ENCODE measurements at places on chromosomes 1 and 21.
A peak's percentile ranks its signal among the peaks of the same experiment; 100 is the strongest.

DNA sequence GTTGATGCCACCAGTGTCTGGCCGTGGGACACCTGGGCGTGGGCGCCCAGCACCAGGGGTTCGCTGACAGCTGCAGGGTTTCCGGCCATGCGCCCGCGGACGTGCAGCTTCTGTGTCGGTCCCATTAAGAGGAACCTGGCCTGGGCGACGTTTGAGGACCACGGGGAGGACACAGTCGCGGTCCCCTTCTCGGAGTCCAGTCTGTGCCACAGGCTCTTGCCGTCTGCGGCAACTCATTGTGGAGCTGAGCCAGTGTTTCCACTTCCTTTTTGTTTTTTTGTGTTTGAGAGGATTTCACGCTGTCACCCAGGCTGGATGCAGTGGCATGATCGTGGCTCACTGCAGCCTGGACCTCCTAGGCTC is 1.6 kb upstream of the C1orf159 start:
- DNase-seq, result no peak
- peaks cover 2% of the 10 kb centered on the region for H3K27me3 ChIP-seq
- no peaks in the 10 kb centered on the region for H3K36me3 ChIP-seq

DNA sequence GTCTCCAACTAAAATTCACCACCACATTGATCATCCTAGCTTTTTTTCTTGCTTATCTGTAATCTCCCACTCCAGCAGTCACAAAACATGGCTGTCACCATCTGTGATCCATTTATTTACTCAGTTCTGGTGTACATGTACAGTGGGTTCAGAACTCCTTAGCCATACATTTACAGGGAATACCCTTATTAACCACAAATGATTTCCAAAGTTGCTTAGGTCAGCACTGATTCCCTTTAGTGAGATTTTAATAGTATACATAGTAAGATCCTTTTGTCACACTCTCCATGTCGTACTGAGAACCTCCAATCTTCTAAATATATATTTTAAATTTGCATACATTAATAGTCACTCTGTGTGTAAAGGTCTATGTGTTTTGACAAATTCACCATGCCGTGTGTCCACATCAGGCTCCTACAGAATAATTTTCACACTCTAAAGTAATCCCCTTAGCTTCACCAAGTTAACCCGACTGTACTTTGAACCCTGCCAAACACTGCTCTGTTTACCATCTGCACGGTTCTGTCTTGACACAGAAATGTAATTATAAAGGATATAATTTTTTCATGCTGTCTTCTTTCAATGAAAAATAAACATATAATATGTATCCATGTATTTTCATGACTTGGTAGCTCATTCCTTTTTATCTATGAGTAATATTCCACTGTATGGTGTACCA is 473.6 kb upstream of the ZP4 start:
- no peak overlapping the region for H3K27ac ChIP-seq
- no peaks in the 10 kb centered on the region for H3K27me3 ChIP-seq
- no peaks in the 10 kb centered on the region for H3K4me1 ChIP-seq
- no peaks in the 10 kb centered on the region for H3K36me3 ChIP-seq

DNA sequence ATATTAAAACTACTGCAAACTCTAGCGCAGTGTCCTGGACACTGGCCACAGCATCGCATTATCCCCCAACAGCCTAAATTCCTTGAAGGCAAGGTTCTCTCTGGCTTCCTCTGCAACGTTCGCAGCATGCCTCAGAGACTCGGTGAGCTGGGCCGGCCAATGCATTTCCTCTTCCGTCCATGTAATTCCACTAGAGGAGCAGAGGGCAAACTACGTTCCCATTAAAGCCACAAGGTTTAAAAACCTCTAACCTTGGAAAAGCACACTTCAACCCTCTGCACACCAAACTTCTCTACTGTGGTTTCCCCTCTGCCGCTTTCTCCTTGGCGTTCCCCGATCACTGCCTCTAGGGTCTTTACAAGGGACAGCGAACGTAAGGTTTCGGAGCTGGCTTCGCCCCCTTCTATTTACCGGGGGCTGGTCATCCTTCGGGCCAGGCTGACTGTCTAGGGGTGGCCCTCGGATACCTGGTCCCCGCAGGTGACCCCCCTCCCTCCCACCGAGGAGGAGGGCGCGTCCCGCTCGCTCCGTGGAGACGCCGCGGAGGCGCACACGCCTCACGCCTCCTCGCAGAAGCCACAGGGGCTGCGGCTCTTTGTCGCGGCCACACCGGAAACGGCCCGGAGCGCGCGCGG is 456 bp upstream of the SMYD2 start:
- H3K4me1 ChIP-seq, result peaks cover 4% of the 10 kb centered on the region
- peak overlapping the region; percentile 79 for H3K4me3 ChIP-seq
- peak overlapping the region; percentile 59 for H3K27ac ChIP-seq
- DNase-seq, result peak; percentile 48
- no peaks in the 10 kb centered on the region for H3K36me3 ChIP-seq
- H3K27me3 ChIP-seq, result no peaks in the 10 kb centered on the region

DNA sequence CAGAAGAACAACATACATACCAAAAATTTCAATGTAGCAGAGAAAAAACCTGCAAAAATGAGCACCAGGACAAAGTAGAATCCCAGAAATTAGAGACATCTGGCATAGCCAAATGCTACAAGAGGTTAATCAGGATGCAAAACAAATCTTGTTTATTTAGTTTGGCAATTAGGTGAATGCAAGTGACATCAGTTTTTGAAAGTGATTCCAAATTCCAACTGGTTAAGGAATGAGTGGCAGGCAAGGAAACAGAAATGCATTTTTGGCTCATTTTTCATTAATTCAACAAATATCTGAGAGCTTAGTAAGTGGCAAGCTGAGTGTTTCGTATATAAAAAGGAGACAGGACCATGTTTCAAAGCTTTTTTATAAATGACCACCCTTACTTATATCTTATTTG is 21.3 kb downstream of the SCAF4 start:
- no peaks in the 10 kb centered on the region for H3K27me3 ChIP-seq
- no peak overlapping the region for H3K27ac ChIP-seq

- H3K4me1 ChIP-seq, result no peaks in the 10 kb centered on the region
- no peaks in the 10 kb centered on the region for H3K36me3 ChIP-seq
- peaks cover 4% of the 10 kb centered on the region for H3K27me3 ChIP-seq
- no peak overlapping the region for H3K27ac ChIP-seq
- H3K4me3 ChIP-seq, result no peak overlapping the region
- no peak for DNase-seq
Observed at GRCh38 chr1:225354906-225355305, 72.9 kb downstream of the LBR start.

Data from endothelial cell of umbilical vein (primary cell).